T-helper 17 cell (primary cell): ENCODE measurements at places on chromosomes 7 and 10.

- peak; percentile 32 for DNase-seq
These were observed 113.2 kb upstream of the RHEB start for GRCh38 chr7:151632750-151633515.

DNA sequence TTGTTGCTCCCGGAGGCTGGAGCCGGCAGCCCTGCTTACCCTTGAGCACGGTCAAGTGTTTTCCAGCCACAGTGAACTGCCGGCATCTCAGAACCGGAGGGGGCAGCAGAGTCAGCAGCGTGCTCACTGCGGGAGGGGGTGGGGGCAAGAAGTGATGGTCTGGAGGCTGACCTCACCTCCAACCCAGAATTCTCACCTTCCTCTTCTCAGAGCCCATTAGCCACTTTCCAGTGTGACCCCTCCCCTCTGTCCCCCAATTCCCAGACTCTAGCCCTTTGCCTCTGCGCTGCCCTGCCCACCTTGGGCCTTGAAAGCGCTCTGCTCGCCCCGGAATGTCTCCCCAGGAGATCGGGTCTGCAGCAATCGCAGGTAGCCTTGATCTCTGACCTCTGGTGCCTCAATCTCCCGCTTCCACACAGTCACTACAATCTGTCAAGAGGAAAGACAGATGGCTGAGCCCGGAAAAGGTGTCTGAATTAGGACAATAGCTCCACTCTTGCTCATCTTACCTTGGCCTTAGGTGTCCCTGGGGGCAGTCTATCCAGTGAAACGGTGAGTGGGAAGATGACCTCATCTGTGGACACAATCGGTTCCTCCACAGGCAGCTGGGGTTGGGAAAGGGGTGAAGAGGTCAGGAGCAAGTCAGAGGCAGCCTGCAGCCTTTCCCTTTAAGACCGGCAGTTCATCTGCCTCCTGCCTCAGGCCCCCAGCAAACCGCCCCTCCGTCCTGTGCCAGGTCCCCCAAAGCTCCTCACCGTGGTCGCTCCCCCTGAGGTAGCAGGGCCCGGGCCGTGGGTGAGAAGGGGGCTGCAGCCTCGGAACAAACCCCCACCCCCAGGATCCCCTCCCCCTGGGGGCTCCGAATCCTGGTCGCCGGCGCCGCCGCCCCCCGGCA is 942 bp downstream of the TRAPPC14 start:
- no peak for DNase-seq

DNA sequence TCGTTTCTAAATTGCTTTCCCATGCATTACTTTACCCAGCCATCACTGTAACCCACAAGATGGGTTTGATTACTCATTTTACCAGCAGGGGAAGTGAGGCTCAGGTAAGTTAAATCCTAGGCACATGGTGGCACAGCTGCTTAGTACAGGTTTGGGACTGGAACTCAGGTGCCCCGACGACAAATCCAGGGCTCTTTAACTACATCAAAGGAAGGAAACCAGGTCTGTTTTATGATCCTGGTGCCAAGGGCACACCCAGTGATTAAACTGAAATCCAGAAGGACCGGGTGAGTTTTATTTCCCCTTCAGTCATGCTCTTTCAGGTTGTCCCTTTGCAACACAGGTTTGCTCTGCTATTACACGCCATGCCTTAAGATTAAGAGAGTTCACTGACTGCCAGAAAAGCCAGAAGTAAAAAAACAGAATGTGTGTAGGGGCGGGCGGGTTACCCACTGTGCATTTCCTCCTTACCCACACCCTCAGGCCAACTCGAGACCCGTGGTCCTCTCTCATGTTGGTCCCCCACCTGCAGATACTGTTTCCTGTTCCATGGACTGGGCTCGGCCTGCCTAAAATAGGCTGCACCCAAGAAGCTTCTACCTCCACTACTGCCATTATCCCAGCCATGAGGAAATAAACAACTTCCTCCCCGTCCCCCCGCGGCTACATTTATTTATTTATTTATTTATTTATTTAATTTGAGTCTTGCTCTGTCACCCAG is 55.1 kb upstream of the KDM7A start:
- no peak for DNase-seq

- DNase-seq, result no peak
These were observed 62.2 kb upstream of the FAM20C start for GRCh38 chr7:130222-130572.

- DNase-seq, result no peak
These were observed 735.0 kb upstream of the ZWINT start for GRCh38 chr10:57096044-57096443.

GRCh38 chr7:157177333-157177982 is 38.7 kb downstream of the UBE3C start:
- DNase-seq, result no peak

- DNase-seq, result no peak
These were observed 27.2 kb downstream of the ATE1 start for GRCh38 chr10:121900443-121901174.

- DNase-seq, result no peak
These were observed 106.9 kb downstream of the SND1 start for GRCh38 chr7:127758845-127759244.

DNA sequence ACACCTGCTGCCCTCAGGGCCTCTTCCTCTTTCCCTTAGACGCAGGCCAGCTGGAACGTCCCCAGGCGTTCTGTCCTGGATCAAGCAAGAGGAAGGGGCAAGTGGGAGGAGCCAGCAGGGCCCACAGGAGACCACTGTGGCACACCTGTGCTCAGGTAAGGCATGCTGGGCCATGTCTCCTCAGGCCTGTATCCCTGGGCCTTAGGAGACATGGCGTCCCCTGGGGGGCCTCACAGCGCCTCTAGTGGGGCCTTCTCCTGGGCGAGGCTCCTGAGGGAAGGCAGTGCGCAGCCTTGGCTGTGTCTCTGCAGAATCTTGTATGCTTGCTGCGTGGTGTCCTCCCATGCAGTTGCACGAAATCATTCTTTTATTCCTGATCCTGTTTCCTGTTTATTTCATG is 31.3 kb downstream of the ZNF783 start:
- DNase-seq, result no peak

DNA sequence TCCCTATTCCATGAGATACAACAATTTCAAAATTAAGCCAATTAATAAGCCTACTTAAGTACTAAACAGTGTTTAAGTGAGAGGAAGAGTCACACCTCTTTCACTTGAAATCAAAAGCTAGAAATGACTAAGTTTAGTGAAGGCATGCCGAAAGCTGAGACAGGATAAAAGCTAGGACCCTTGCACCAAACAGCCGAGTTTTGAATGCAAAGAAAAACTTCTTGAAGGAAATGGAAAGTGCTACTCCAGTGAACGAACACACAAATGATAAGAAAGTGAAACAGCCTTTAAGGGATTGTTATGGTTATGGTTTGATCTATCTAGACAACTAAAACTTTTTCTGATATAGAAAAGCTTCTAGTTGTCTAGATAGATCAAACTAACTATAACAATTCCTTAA is 135.4 kb upstream of the KMT2E start:
- no peak for DNase-seq

DNA sequence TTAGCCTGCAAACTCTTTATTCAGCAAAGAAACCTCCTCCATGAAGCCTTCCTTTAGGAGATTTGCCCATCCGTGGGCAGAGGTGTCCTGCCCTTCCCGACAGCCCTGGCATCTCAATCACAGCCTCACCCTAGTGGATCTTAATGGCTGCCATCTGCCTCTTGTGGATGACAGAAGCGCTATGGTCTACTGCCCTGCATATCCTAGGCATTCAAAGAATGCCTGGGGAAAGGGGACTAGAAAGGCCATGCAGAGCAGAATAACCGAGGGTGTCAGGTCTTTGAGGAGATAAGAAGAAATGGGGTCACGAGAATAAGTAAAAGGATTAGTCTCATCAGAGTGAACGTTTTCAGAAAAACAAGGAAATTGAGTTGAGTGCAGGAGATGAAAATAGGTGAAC is 57.7 kb upstream of the SPOCK2 start:
- DNase-seq, result no peak

GRCh38 chr7:70739646-70740210 is 392.2 kb upstream of the GALNT17 start:
- no peak for DNase-seq

DNA sequence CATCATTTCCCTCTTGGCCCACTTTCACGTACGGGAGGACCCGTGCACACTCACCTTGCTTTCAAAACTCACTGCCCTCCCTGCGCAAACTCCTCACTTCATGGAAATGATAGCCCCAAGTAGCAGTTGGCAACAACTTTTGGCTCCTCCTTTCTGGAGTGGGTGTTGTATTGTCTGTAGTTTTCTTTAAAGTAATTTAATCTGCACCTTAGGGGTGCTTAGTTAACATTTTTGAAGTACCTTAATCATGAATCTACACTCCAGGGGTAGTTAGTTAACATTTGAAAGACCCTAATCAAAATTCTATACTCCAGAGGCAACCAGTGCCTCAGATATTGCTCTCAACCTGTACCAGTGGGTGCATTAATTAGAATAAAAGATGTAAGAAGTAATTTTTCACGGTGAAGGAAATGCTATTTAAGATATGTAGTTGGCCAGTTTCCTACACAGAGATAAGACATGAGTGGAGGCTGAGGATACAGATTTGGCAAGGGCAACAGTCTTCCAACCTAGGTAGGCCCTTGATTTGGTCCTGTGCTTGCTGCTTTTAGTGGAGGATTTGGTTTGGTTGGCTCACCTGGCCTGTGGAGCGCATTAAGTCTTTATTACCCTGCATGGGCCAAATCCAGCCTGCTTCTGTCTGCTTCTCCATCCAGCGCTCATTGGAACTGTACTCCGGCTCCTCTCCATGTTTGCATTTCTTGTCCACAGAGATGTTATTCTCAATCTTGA is 93.0 kb downstream of the EXOC4 start:
- no peak for DNase-seq

DNA sequence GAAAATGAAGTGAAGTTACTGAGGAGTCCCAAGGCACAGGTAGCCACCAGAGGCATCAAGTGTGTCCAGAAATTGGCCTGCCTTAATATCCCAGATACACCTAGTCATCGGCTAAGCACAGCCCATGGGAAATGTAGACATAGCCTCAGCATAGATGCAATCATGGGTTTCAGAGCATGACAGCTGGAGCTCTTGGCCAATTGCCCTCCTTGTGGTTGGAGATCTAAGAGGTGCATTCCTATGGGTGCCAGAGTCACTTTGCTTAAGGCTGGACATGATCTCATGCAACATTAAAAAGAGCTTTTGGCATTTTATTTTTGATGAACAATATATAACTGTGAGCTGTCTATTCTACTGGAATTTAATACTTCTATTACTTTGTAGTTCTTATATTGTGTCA is 758.0 kb upstream of the LRRTM3 start:
- DNase-seq, result no peak

DNA sequence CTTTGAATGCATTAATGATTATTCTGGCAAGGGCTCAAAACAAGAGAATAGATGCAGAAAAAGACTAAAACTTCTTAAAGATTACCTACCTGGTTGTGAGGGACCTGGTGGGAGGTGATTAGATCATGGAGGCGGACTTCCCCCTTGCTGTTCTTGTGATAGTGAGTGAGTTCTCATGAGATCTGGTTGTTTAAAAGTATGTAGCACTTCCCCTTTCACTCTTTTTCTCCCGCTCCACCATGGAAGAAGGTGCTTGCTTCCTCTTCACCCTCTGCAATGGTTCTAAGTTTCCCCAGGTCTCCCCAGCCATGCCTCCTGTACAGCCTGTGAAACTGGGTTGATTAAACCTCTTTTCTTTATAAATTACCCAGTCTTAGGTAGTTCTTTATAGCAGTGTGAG is 226.6 kb downstream of the ARHGAP12 start:
- no peak for DNase-seq

- no peak for DNase-seq
These were observed 149.4 kb downstream of the MAD1L1 start for GRCh38 chr7:2083362-2083761.

GRCh38 chr10:124717041-124717757 is 27.0 kb downstream of the FAM53B start:
- DNase-seq, result no peak

DNA sequence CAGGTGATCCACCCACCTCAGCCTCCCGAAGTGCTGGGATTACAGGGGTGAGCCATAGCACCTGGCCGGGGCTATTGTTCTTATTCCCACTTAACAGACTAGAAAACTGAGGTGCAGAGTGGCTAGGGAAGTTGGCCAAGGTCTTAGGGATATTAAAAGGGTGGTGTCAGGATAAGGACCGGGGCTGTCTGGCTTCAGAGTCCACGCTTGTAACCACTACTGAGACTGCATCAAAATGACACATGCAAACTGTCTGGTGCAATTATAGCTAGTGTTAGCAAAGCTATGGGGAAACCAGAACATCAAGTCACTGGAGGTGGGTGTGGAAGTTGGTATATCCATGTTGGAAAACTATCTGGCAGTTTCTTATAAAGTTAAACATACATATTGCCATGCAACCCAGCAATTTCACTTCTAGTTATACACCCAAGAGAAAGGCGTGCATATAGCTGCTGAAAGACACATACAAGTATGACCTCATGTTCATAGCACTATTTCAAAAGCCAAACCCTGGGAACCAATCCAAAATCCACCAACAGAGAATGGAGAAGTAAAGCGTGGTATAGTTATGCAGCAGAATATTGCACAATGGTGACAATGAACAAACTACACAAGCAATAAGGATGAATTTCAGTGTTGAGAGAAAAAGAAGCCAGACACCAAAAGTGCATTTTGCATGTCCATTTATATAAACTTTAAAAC is 33.9 kb upstream of the EEPD1 start:
- DNase-seq, result no peak

DNA sequence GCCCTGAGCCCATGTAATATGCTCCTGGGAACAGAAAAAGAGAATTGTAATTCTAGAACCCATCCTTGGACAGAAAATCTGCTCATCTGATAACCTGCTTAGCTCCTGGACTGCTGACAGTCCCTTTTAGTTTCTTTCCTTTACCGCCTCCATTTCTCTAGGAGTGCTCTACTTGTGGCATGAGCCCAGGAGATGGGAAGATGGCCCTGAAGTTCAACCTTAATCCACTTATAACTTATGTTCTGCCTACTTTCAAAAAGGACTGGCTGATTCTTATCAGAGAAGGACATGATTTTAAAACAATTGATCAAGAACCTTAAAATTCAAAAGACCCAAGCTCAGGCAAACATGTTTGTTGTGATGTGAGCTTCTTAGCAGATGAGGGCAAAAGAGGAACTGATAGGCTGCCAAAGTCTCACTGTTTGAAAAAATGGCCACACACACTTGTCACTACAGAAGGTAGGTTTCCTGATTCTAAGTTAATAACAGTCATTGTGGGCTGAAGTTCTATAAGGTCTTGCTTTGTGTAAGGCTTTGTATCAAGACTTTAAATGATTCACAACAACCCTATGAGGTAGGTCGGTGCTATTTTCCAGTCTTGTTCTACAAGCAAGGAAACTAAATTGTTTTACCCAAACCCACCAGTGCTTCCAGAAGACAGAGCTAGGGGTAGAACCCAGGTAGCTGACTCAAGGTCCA is 94.3 kb upstream of the AFAP1L2 start:
- no peak for DNase-seq

DNA sequence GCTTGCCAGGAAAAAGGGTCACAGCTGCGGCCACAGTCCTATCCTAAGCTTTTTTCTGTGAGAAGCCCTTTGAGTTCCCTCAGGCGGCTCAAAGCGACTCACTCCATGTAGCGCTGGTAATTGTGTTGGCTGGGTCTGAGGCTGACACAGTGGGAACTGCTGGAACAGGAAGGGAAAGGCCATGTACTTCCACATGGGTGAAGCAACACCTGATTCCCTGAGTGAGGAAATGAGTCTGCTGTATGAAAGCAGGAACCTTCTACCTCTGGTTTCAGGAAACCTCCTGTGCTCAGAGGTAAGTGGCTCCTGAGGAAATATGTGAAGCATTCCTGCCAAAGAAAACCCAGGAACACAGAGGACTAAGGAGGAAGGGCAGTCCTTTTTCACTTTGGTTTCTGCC is 734.6 kb upstream of the SORCS1 start:
- DNase-seq, result no peak

GRCh38 chr10:132229834-132230556 is 43.2 kb downstream of the DPYSL4 start:
- DNase-seq, result no peak

- DNase-seq, result no peak
These were observed 375.5 kb upstream of the LRRTM3 start for GRCh38 chr10:66550351-66550750.
